COLO829 (cell line): ENCODE measurements at places on chromosomes 2 and 18.

GRCh38 chr18:23710068-23710527, 20.8 kb downstream of the LAMA3 start:
- no peak for DNase-seq

- DNase-seq, result no peak
These were observed 125.3 kb downstream of the TCF4 start for GRCh38 chr18:55462652-55463051.

DNA sequence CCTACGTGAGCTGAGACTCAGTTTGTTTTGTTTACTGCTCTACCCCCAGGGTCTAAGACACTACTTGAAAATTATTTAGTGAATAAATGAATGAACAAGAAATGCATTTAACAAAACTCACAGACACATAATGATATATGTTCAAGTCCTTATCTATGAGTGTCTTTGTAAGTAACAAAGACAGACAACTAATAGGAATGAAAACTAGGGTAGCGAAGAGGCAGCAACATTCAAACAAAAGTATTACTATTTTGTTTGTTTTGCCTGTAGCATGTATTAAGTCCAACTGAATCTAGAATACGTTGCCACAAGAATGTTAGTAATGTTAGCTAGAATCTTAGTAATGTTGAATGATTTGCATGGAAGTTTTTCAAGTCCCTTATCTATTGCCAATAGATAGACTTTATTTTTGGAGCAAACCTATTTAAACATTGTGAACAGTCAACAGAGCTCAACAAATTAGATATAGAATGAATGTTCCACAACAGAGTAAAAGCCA, 144.8 kb upstream of the VWC2L start:
- no peak for DNase-seq

DNA sequence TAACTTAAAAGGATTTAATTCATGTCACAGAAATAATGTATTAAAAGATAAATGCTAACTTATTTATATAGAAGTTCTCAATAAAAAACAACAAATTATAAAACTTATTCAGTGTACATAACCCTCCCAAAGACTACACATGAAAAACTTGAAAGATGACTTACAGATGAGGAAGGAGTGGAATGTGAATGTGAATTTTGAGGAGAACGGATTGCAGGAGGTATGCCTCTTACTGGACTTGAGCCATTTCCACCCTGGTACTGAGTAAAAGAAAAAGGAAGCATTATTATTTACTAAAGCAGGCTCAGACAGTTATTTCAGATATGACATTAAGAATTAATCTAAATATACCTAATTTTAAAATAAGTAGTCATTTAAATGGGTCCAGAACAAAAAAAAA, 104.4 kb downstream of the TLK1 start:
- DNase-seq, result no peak

DNA sequence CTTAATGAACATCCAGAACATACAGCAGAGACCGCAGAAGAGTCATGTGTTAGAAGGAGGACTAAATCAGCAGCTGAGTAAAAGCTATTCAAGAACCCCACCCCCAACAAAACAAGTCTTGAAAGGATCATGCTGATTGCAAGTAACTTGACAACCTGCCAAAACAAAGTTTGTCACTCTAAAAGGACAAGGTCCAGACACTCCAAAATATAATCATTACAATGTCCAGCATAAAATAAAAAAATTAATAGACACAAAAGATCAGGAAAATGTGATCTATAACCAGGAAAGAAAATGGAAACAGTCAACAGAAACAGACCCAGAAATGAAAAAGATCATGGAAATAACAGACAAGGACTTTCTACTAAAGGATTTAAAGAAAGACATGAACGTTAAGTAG, 28.5 kb downstream of the CCDC88A start:
- no peak for DNase-seq

GRCh38 chr18:65227970-65228369, 522.8 kb upstream of the CDH7 start:
- DNase-seq, result no peak

- no peak for DNase-seq
These were observed 88.0 kb upstream of the ALKAL2 start for GRCh38 chr2:375956-376307.

- DNase-seq, result no peak
These were observed 5.0 kb upstream of the ZSWIM2 start for GRCh38 chr2:186853951-186854350.

DNA sequence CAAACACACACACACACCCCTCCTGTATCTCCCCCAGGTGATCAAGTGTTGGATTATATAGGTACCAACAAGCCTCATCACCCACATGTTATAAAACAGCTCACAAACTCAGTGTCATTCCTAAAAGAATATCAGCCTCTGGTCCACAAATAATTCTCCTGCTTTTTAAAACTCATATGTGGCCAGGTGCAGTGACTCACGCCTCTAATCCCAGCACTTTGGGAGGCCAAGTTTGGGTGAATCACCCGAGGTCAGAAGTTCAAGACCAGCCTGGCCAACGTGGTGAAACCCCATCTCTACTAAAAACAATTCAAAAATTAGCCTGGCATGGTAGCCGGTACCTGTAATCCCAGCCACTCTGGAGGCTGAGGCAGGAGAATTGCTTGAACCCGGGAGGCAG, 87.8 kb downstream of the LRATD1 start:
- no peak for DNase-seq

- DNase-seq, result no peak
These were observed 250.2 kb downstream of the LPIN1 start for GRCh38 chr2:11996618-11997017.

- DNase-seq, result no peak
These were observed 146.1 kb upstream of the OTOS start for GRCh38 chr2:240286596-240286995.

- DNase-seq, result no peak
These were observed 263.6 kb downstream of the ZNF516 start for GRCh38 chr18:76231402-76231801.

- no peak for DNase-seq
These were observed 20.9 kb downstream of the RAB10 start for GRCh38 chr2:26054598-26055348.

- no peak for DNase-seq
These were observed 437.2 kb upstream of the PKDCC start for GRCh38 chr2:41610501-41611190.

GRCh38 chr2:164920430-164920829, 34.9 kb downstream of the SLC38A11 start:
- peak; percentile 56 for DNase-seq

GRCh38 chr2:54704688-54705605, 18.5 kb upstream of the EML6 start:
- peak; percentile 47 for DNase-seq

GRCh38 chr2:213227458-213227857, 56.8 kb upstream of the SPAG16 start:
- no peak for DNase-seq

GRCh38 chr2:26720322-26721114, 28.0 kb downstream of the KCNK3 start:
- DNase-seq, result no peak

DNA sequence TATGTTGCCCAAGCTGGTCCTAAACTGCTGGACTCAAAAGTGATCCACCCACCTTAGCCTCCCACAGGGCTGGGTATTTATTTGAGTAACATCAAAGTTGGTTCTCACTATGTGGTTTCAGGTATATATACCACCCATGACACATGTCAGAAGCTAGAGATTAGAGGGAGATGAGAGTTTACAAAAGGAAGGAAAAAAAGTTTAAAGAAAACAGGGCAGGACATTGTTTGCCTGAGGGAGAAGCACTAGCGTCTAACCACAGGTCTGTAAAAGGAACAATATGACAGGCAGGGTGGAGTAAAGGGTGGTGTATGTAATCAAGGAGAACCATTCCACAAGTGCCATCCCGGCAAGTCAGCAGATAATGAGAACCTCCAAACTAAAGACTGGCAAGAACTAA, 8.5 kb downstream of the CEP76 start:
- no peak for DNase-seq

DNA sequence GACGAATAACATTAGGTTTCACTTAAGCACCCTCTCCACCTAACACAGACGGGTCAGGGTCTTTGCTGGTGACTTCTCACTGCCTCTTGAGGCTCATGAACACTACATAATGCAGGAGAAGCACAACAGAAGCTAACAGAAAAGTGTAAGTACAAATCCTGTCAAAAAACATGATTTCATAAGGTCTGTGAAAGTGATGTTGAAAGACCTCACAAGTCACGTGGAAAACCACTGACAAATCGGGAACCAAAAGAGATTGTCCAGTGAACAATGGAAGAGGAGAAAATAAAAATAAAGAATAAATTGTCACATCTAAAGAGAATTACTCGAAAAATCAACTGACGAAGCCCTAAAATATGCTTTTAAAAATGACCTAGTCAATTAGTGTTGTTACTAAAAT, 14.0 kb downstream of the PSD4 start:
- no peak for DNase-seq

- peak; percentile 36 for DNase-seq
These were observed 781 bp upstream of the SLC5A6 start for GRCh38 chr2:27212626-27213471.

- DNase-seq, result no peak
These were observed 513.9 kb upstream of the MEX3C start for GRCh38 chr18:51711298-51711889.

GRCh38 chr2:50535256-50535655, 496.7 kb downstream of the NRXN1 start:
- no peak for DNase-seq

GRCh38 chr2:181106789-181107627, 126.6 kb downstream of the UBE2E3 start:
- DNase-seq, result peak; percentile 70

DNA sequence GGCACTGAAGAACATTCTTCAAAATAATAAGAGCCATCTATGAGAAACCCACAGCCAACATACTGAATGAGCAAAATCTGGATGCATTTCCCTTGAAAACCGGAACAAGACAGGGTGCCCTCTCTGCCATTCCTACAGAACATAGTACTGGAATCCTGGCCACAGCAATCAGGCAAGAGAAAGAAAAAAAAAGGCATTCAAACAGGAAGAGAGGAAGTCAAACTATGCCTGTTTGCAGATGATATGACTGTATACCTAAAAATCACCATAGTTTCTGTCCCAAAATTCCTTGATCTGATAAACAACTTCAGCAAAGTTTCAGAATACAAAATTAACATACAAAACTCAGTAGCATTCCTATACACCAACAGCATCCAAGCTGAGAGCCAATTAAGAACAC, 119.5 kb upstream of the PARD3B start:
- no peak for DNase-seq

DNA sequence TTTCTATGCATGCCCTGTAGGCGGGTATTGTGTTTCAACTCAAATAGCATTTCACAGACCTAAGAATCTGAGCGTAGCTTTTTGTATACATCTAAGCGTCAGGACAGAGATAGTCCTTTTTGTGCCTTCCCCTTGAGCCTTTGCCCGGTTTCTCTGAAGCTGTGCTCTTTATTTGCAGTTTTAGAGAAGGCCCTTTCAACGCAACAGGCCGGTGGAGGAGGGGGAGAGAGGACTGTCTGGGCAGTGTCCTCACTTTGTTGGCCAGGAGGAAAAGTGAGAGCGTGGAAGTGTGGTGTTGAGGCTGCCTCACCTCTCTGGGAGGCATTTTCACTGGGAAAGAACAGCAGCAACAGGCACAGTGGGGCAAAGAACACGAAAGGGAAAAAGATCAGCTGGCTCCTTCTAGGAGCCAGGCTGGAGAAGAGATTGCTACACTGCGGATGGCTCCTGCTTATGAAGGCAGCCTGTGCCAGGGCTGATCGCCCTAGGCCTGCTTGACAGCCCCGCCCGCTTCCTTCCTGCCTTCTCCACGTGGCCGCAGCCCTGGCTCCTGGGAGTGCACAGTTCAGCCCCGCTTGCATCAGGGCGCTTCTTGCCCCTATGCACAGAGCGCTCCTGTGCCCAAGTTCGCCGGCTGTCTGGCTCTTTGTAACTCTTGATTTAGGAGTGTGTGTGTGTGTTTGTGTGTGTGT, 195.6 kb upstream of the POU3F3 start:
- DNase-seq, result peak; percentile 34

DNA sequence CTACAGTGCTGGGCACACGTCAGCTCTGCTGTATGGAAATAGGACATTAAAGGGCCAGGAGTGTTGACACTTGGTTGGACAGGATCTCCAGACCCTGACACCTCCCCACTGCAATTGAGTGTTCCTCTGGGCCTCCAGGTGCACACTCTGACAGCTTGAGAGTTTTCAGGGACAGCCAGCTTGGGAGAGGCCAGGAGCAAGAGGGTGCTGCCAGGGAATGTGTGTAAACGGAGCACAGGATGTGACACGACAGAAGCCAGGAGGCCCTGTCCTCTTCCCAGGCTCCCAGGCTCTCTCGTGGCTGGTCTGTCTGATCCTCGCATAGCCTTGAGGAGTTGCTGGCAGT, 318.1 kb upstream of the HS6ST1 start:
- no peak for DNase-seq

DNA sequence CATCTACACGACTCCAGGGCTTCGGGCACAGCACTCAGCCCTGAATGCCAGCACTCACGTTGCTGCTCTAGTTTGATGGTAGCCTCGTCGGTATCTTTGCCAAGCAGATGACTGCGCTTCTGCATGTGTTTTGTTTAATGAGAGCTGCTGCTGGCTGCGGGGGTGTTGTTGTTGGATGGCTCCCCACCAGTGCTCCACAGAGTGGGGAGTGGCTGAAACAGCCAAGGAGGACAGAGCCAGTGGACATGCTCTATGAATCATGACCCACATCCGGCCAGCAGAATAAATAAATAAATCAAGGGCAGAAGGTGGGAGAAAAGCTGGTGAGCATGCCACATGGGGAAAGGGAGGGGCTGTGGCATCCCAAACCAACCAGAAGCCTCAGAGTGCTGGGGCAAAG, 131.2 kb upstream of the SOX11 start:
- peak; percentile 35 for DNase-seq

GRCh38 chr2:144630459-144631215, 110.7 kb upstream of the ZEB2 start:
- DNase-seq, result no peak

- no peak for DNase-seq
These were observed 27.2 kb downstream of the KDM3A start for GRCh38 chr2:86468162-86469033.

- no peak for DNase-seq
These were observed 28.2 kb upstream of the IL1R1 start for GRCh38 chr2:102114290-102114721.

GRCh38 chr2:174775571-174775980, 11.3 kb upstream of the CHRNA1 start:
- DNase-seq, result no peak

GRCh38 chr2:205769495-205769850, 87.2 kb downstream of the NRP2 start:
- DNase-seq, result peak; percentile 70

GRCh38 chr2:157414050-157414449, 29.8 kb downstream of the CYTIP start:
- DNase-seq, result no peak

DNA sequence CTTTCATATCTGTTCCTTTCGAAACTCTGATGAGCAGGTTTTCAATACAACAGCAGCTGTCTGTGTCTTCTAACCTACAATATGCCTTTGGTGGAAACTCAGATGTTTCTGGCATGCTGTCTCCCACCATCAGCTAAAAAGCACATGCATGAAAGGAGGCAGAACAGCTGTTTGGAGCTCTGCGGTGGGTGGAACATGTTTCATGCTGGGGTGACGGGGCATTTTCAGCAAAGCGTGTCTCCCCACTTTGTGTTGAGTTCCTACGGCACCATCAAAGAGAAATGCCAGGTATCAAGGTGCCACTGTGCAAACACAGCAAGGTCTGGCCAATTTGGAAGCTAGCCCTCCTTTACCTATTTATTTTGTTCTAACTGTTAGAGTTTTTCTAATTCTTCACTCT, 290.1 kb downstream of the CLIP4 start:
- no peak for DNase-seq

GRCh38 chr2:190696792-190697398, 48.0 kb downstream of the NAB1 start:
- DNase-seq, result no peak
